ENCODE measurements at places on chromosomes 3 and 15. TPM values are rescaled to one million over a fixed set of nuclear protein-coding genes. Genes with fewer than 3 reads are reported as not detected.

Gene THPO
- 0.06 TPM for total RNA-seq

Gene PDIA3
- 347 TPM for total RNA-seq

Gene EFHB
- total RNA-seq, result 0.72 TPM

Gene SLC28A1
- 0.05 TPM for total RNA-seq

Gene EPHB3
- 0.50 TPM for total RNA-seq

Gene LYZL4
- not detected for total RNA-seq

Gene ADAMTSL3
- 0.53 TPM for total RNA-seq

Gene STRIT1
- total RNA-seq, result not detected

Gene FES
- total RNA-seq, result 0.45 TPM

Gene IGSF10
- total RNA-seq, result 0.53 TPM

Data from A549 treated with CORT108297 at 1 μM for 4 hours (cell line).